ENCODE measurements at places on chromosomes 2 and 18. TPM values are rescaled to one million over a fixed set of nuclear protein-coding genes. Genes with fewer than 3 reads are reported as not detected.

GRCh38 chr2:22842205-22842869 is 542.6 kb upstream of the KLHL29 start:
- no peak for DNase-seq

DNA sequence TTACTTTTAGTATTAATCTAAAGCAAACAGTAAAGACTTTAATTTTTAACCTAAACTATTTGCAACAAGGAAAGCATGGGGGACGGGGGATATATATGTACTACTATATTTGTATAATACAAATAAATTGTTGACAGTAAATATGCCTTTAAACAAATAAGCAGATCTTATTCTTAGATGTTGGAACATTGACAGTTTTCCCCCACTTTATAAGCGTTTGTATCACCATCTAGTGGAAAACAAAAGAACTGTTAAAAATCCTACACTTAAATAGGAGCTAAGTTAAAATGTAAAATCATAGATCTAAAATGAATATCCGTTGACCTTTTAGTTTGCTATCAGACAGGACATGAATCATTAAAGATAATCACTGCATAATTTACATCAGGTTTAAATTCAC is 50.0 kb downstream of the RBBP8 start:
- DNase-seq: no peak

Gene LYPD6
- total RNA-seq: 0.27 TPM

- DNase-seq: no peak
These were observed 16.1 kb downstream of the TGIF1 start for GRCh38 chr18:3466045-3466444.

Gene CIDEA
- total RNA-seq: not detected

Gene CLASP1
- total RNA-seq: 113 TPM

Gene SLC35F5
- 86.2 TPM for total RNA-seq

DNA sequence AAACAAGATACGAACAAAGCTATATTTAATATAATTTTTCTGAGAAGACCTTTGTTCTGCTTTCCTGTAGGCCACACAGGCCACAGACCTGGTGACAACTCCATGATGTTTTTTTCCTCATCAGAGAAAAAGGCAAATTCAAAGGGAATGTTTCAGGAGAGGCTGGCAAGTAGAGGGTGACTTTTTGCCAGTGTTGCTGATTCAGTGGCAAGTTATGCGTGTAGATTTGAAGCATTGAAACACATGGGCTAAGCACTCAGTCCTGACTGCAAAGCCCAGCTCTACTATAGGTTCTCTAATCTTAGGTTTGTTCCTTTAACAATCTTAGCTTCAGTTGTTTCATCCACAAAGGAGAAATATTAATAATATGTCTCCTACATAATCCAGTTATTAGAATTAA is 499.8 kb downstream of the SUCLG1 start:
- no peak for DNase-seq

DNA sequence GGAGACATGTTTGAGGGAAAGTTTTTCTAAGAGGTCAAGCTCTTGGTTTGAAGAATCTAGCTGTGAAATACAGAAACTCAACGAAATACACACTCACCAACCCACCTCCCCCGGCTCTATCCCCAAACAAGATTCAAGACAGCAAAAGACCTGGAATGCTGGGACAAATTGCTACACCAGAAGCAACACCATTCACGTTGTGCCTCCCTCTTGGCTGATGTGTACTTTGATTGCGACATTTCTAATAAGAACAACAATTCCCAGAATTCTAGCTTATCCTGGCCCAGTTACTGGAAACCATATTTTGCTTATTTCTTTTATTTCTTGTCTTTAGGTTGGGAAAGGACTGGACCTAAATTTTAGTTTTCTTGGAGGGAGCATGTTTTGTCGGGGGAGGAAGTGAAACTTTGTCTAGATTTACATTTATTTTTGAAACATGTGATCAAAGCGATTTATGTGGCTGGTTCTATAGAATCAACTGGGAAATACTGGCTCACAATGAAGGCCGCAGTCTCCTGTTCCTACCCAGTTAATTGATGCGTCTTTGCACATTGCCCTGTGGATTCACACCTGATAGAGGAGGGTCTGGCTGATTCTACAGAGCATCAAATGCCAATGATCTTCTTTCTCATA is 29.6 kb upstream of the LPIN1 start:
- no peak for DNase-seq

DNA sequence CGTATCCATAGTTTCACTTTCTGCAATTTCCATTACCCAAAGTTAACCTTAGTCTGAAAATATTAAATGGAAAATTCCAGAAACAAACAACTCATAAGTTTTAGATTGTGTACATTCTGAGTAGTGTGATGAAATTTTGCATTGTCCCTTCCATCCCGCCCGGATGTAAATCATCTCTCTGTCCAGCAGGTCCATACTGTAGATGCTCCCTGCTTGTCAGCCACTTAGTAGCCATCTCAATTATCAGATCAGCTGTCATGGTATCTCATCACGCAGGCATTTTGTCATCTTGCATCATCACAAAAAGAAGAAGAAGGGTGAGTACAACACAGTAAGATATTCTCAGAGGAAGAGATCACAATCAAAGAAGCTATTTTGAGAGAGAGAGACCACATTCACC is 185.0 kb upstream of the STK17B start:
- DNase-seq: no peak

Gene TMEM247
- total RNA-seq: not detected

DNA sequence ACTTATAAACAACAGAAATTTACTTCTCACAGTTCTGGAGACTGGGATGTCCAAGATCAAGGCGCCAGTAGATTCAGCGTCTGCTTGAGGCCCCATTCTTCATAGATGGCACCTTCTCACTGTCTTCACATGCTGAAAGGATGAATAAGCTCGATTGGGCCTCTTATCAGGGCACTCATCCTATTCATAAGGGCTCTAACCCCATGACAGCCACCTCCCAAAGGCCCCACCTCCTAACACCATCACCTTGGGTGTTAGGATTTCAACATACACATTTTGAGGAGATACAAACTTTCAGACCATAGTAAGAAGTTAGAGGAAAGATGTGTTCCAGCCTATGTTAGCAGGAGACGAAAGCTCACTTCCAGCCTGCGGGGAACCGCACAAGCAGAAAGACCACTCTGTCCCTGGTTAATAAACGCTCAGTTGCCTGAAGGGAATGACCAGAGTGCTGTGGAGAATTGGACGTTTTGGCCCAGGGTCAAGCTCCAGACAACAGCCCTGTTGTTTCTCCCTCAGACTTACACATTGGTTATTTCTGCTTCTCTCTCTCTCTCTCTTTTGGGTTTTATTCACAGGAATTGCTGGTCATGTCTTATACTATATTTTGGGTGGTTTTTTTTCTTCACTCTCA is 90.3 kb downstream of the MAPRE2 start:
- DNase-seq: no peak

Gene ACMSD
- not detected for total RNA-seq

- DNase-seq: no peak
These were observed 2.0 kb downstream of the NPPC start for GRCh38 chr2:231923951-231924888.

DNA sequence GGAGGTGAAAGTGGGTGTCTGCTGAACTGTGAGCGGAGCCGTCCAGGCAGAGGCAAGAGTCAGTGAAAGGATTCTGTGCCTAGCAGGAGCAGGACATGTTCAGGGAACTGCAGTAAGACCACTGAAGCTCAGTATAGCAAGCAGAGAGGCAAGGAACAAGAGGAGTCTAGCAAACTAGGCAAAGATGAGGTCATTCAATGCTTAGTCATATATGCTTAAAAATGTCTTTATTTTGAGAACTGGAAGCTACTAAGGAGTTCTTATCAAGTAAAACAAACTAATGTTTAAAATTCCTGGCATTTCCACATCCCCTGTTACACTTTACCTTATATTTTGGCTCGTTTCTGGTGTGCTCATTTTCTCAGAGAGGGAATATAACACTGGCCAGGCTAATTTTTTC is 913.4 kb downstream of the CBLN2 start:
- no peak for DNase-seq

- DNase-seq: no peak
These were observed 41.7 kb downstream of the MYO7B start for GRCh38 chr2:127577208-127577475.

DNA sequence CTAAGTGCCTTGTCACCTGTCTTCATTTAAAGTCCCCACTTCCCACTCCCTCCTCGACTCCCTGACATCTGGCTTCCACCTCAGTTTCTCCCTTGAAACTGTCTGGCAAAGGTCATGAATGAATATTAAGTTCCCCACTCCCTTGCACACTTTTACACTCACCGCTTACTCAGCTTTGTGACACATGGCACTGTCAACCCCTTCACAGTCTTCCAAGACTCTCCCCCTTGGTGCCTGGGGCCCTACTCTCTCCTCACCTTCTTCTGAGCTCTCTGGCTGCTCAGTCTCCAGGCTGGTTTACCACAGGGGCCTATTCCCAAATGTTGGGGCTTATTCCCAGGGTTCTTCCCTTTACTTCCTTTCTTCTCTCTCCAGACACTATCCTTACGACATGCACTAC is 17.9 kb upstream of the PTPN4 start:
- DNase-seq: no peak
